ENCODE measurements at places on chromosomes 12 and 14. TPM values are rescaled to one million over a fixed set of nuclear protein-coding genes. Genes with fewer than 3 reads are reported as not detected.

MGP gene
- polyA plus RNA-seq: 27.0 TPM

SIX1 gene
- polyA plus RNA-seq: 68.4 TPM

GRIP1 gene
- 18.3 TPM for polyA plus RNA-seq

KRT79 gene
- polyA plus RNA-seq: not detected

GPHN gene
- 14.5 TPM for polyA plus RNA-seq

ITGB7 gene
- polyA plus RNA-seq: 0.39 TPM

PHC1 gene
- 54.5 TPM for polyA plus RNA-seq

C1R gene
- 17.0 TPM for polyA plus RNA-seq

SRSF5 gene
- 71.5 TPM for polyA plus RNA-seq

GLIPR1L1 gene
- polyA plus RNA-seq: not detected

NEUROD4 gene
- not detected for polyA plus RNA-seq

TAS2R7 gene
- polyA plus RNA-seq: not detected

RBMS2 gene
- polyA plus RNA-seq: 5.2 TPM

SLC17A8 gene
- 2.3 TPM for polyA plus RNA-seq

PLEKHG7 gene
- polyA plus RNA-seq: not detected

RND1 gene
- 11.6 TPM for polyA plus RNA-seq

KRT85 gene
- polyA plus RNA-seq: not detected

DACT1 gene
- 1.5 TPM for polyA plus RNA-seq

CCDC197 gene
- not detected for polyA plus RNA-seq

EXOC3L4 gene
- polyA plus RNA-seq: not detected

All from brain (organoid and tissue), 16 donors.